ENCODE measurements at places on chromosomes 13 and 19. TPM values are rescaled to one million over a fixed set of nuclear protein-coding genes. Genes with fewer than 3 reads are reported as not detected.

The CCDC194 gene
- 5.9 TPM for total RNA-seq

The ZFP30 gene
- 15.1 TPM for total RNA-seq

The MEX3D gene
- 7.6 TPM for total RNA-seq

The ENOX1 gene
- total RNA-seq, result 2.4 TPM

The TNPO2 gene
- 104 TPM for total RNA-seq

The OR7D2 gene
- not detected for total RNA-seq

All from activated CD8-positive, alpha-beta memory T cell treated with anti-CD3 and anti-CD28 coated beads, Interleukin-2, amount 10 ng/mL, durations not matched to agents 7 days and 5 days (primary cell).